ENCODE measurements at places on chromosomes 1 and 21.

DNA sequence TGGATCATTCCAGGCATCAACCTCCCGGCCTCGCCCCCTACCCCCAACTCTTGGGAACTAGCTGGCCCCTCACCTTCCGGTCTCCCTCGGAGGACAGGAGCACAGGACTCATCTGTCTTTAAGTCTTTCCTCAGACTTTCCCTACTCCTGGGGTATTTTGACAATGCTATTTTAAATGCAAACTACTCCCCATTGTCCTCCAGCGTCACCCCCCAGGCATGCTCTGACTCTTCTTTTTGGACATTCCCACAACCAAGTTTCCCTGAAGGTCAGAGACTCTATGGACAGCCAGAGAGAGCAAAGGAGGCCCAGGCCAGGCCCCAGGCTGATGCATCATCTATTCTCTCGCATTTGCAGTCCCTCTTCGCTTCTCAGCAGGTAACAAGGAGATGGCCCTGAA is 424.3 kb downstream of the PCP4 start:
- DNase-seq: no peak

GRCh38 chr1:44031252-44032169 is at the start of gene SLC6A9:
TSS of gene SLC6A9 (minus strand) at chr1:44031462. CDS start at chr1:44024277, 7,185 bp downstream.
- peak; percentile 75 for DNase-seq

DNA sequence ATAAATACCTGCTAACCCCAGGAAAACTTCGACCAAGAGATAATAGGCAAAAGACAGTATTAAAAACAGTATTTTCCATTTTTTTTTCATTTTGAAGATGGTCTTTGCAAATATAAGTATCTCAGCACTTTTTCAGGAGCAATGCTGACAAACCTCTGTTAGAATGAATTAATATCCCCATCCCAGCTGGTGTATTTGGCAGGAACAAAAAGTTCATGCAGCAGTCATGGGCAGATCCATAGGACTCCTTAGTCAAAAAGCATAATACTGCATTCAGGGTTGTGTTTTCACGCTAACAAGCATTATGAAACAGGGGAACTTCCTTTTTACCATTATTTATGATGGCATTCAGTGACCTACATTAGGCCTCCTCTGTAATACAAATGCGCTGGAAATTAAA is 344.0 kb downstream of the ST6GALNAC3 start:
- DNase-seq: no peak

GRCh38 chr1:58857680-58858673 is 74.1 kb upstream of the JUN start:
- no peak for DNase-seq

DNA sequence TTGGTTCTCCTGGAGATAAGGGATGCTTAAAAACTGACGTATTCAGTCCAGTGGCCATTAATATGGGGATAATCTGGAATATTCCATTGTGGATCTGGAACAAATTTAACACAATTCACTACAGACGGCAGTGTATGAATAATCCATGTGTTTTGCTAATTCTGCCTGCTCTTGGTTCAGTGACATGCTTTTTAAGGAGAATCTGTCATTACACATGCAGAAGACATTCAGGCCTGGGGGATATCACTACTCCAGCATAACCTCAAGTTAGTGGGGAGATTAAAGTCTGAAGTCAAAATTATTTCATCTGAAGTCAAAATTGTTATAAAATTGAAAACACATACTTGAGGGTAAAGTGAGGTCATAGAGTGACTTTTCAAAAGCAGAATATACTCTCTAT is 789.3 kb downstream of the USP25 start:
- no peak for DNase-seq

DNA sequence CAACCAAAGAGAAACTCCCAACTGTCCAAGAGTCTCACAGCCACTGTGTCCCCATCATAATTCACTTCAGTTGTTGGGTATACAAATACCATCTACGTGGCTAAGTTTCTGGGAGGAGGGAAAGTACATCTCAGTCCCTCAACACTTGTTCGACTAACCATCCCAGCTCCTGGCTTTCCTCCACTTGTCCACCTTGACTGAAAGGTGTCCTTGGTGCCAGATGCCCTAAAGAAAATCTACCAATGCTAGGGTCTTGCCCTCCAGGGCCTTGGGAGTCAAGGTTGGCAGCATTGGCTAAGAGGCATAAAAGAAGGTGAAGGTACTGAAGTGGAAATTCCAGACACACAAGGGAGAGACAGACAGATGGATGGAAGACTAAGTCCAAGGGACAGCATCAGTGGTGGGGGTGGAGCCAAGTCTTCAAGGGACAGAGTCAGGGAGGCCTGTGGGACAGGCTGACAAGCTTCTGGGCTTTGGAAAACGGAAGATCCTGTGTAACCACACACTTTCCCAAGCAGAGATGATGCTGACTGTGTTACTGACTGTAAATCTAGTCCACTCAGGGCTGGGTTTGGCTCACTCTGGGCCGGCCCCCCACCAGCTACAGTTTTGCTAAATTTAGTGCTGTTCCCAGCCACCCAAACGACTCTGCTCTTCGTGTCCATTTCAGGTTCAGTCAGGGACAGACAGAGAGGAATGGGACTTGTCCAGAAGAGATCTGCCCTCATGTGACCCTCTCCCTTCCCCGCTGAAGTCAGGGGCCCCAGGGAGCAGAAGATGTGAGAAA is 60.1 kb downstream of the CD34 start:
- no peak for DNase-seq

- DNase-seq: no peak
Observed at GRCh38 chr21:46489800-46490199, 31.1 kb downstream of the DIP2A start.

GRCh38 chr1:43348809-43349593 is 9.8 kb upstream of the CDC20 start:
- DNase-seq: no peak

DNA sequence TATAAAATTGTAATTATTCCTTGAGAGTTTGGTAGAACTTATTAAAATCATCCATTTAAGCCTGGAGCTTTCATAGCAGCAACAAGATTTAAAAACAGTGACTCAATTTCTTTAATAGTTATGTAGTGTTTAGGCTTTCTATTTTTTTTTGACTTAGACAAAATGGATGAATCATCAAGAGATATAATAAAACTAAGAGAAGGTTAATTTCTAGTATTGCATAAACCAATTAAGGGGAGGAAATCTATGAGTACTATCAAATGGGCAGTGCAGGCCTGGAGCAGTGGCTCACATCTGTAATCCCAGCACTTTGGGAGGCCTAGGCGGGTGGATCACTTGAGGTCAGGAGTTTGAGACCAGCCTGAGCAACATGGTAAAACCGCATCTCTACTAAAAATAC is 416.3 kb upstream of the USP24 start:
- peak; percentile 84 for DNase-seq

Data from fibroblast of mammary gland (primary cell).